D721Med (cell line): ENCODE measurements at places on chromosomes 1 and 21.

- DNase-seq = no peak
Measured at GRCh38 chr1:161936786-161937185, 86.9 kb downstream of the OLFML2B start.

- DNase-seq = no peak
Measured at GRCh38 chr1:183567584-183567983, 22.7 kb downstream of the NCF2 start.

DNA sequence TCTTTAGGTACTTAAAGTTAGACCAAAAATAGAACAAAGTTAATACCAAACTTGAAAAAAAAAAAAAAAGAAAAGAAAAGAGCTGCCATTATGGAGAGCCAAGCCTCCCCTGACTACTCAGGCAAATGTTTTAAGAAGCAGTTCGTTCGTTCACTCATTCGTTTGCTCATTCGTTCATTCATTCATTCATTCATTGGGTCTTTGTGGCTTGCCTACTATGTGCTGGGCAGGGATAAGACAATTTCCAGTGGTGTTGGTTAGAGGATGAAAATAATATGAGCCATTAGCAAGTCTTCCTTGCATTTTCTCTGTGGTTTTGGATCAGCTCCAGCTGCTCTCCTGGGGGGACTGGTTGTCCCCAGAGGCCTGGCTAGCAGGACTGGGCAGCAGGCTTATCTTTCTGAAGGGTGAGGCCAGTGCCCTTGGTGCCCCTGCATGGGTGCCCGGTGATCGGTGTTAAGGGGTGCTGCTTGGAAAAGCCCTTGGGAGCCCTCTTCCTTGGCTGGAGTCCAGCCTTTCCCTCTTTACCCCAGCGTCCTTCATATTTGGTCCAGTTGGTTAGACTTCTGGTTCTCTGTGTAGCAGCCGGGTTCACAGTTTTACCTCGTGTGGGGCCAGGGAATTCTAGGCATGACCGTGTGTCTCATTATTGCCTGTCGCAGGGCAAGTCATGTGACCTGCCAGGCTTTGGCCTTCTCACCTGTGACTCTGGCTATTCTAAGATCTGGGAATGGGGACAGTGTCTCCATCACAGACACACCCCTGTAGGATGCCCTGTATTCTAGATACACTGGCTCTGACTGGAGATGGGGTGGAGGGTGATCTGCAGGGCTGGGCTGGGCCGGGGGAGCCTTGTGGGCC lies 32.8 kb downstream of the LHX4 start:
- DNase-seq = no peak

- no peak for DNase-seq
Measured at GRCh38 chr1:115912116-115912515, 64.2 kb upstream of the SLC22A15 start.

DNA sequence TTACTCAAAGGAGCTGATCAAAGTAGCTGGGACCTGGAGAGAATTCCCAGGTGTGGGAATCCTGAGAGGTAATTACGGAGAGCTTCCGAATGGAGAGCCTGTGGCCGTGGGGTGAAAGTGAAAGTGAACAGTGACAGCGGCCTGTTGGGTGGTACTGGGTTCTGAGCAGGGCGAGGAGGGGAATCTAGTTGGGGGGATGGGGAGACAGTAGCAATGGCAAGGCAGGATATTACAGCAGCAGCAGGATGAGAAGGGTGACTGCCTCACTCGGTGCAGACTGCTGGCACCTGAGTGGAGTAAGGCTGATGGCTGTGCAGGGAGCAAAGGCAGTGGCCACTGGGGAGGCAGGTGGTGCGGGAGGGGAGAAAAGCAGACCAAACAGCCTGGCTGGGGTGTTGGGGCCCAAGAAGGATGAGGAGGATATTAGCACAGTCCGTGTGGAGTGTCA lies 70.3 kb upstream of the PRDX6 start:
- DNase-seq = no peak

DNA sequence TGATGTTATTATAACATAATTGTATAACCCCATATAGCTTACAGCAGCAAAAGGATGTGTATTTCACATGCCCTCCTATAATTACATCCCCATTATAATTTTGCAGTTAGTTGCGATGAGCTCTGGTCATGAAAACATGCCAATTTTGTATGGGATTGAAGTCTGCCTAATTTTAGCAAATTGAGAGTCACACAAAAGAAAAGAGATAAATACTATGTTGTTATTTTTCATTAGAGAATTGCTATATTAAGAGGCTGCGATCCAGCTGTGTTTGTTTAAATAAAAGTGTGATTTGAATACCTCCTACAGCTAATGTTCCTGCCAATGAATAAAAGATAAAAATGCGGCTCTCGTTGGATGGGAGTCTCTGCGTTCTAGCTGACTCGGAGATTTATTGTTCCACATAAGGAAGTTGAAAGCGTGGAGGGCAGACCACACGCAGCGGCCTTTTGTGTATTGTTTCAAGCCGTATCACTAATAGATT lies 461.0 kb upstream of the NFIA start:
- no peak for DNase-seq

- no peak for DNase-seq
Measured at GRCh38 chr1:20366463-20367115, 75.9 kb downstream of the VWA5B1 start.

DNA sequence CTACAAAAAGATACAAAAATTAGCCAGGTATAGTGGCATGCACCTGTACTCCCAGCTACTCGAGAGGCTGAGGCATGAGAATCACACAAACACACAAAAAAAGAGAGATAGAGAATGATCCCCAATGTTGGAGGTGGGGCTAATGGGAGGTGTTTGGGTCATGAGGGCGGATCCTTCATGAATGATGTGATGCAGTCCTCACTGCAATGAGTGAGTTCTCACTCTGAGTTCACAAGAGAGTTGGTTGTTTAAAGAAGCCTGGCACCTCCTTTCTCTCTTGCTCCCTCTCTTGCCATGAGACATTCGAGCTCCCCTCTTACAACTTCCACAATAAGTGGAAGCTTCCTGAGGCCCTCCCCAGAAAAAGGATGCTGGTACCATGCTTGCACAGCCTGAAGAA lies 17.3 kb downstream of the KCNT2 start:
- DNase-seq = no peak

DNA sequence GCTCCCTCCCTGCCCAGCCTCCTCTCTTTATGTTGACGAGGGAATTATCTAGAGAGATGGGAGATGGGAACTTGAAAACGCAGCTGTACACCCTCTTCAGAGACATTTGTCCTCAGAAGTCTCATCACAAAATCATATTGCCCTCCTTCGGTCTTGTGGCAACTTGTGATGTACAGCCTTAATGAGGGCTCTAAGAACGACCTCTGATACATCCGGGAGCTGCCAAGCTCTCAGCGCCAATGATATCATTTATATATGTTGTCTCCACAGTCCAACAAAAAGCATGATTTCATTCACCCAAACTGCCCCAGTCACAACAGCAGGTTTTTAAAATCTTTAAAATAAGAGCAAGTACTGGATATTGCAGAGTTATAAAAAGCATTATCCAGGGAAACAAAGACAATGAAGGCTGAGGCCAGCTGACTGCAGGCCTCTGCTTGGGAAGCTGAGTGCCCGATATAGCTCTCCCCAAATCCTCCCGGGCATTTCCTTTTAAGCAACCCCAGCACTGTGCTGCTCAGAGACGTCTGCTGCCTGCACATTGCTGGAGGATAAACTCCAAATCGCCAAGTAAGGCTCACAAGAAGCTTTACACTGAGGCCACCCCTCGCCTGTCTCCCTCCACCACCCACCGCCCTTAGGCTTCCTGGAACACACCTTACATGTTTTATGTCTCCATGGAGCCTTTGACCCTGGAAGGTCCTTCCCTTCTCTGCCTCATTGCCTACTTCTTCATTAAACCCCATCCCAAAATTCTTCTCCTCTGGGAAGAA lies 236.1 kb downstream of the C1orf94 start:
- DNase-seq = no peak

DNA sequence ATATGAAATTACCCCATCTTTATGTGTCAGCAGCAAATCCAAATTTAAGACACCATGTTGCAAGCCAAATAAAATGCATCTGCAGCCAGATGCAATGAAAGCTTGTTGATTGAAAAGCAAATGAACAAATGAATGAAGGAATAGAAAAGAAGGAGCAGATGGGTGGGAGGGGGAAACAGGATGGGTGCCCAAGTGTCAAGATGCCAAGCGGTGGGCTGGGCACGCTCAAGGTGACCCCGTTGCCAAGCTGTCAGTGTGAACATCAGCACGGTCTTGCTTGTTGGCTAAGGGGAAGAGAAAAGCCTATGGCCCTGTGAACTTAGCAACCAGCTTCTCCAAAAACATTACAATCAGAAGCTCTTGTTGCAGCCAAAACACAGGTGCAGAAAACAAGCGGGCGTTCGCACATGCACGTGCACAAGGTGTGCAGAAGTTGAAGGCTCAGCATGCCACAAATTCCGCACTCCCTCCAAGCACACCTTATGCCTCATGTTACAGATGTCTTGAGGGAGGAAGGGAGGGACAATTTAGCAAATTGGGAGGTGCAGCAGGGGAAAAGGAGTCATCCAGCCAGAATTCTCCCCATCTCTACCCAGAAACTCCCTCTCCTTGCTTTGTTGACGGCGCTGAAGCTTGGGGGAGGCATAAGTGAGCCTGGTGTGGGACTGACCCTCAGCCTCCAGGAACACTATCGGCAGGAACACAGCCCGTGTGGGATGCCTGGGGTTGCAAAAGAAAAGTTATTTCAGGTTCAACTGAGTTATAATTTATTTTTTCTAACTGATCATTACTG lies 62.4 kb downstream of the HIVEP3 start:
- no peak for DNase-seq

- no peak for DNase-seq
Measured at GRCh38 chr1:192817246-192817645, 8.4 kb downstream of the RGS2 start.

GRCh38 chr1:33667386-33668282 lies 195.2 kb downstream of the ZSCAN20 start:
- no peak for DNase-seq

GRCh38 chr21:31570824-31571566 lies 88.5 kb upstream of the SOD1 start:
- no peak for DNase-seq

GRCh38 chr1:197914510-197914909 lies 2.7 kb upstream of the LHX9 start:
- no peak for DNase-seq

DNA sequence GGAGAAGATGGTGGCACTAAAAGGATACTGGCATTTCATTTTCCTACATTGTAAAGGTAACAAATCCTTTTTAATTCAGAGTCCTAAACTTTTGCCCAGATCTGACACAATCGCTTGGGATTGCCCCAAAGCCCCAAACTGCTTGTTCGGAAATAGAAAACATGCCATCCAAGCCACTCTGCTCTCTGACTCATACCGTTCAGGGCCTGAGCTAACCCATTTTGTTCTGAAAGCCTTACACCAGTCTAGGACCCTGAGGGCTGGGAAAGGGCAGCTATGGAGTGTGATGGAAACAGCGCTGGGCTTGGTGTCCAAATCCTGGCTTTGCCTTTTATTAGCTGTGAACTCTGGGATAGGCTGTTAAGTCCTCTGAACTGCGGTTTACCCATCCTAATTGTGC lies 159.4 kb upstream of the UBE2U start:
- no peak for DNase-seq

- DNase-seq = no peak
Measured at GRCh38 chr1:11730429-11730891, 5.5 kb upstream of the AGTRAP start.

DNA sequence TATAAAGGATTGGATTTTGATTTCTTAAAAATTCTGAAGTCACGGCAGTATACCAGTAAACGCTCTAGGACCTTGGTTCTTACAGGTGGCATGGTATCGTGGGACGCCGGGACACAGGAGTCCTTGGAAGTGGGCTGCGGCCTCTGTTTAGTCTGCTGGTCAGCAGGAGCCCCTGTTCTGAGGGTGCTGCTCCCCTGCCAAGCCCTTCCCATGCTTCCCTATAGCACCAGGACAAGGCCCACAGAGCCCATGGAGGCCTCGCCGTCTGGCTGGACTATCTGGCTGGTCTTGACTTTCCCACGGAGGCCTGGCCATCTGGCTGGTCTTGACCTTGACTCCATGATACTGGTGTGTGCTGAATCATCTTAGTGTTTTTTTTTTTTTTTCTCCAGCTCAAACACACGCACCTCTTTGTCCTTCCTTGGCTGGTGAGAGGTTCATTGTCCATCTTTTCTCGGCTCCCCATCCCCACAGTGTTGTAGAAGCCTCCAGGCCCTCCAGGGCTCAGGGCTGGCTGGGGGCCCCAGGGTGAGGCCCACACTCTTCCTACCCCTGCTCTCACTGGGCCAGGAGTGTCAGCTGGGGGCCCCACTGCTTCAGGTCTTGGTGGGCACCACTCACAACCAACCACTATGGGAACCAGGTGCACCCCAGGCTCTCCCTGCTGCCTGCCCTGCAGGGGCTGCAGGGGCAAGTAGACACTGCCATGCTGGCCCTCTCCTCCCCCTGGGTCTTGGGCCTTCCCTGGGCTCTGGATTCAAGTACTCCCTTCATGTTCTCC lies 16.5 kb upstream of the TTC34 start:
- no peak for DNase-seq

DNA sequence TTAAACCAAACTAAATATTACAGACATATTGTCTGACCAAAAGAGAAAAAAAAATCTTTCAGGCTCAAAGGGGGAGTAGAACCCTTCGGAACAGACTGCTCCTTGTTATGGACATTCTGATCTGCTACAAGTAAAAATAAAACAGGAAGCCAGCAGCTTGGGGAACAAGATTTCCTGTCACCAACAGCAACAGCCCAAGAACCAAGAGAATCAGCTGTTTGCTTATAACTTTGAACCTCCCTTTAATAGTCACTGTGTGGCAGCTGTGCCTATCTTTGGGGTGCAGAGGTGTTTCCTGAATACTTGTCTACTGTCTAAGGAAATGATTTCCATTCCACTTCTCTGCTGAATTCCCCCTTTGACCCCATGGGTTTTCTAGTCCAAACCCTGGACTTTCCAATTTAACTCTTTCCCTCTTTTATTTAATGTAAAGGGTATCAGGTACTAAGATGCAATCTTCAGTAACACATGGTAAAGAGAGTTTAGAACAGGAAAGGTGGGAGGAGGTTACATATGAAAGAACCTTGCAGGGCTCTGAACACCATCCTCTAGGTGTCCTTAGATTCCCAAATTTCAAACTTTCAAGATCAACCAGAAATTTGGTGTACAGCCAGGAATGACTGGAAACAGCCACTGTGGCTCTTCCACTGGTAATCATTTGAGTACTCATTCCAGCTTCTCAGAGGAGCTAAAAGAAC lies 38.6 kb downstream of the GPR3 start:
- DNase-seq = no peak

GRCh38 chr1:82534996-82535395 lies 734.3 kb downstream of the ADGRL2 start:
- DNase-seq = no peak

GRCh38 chr1:175400766-175401165 lies 208.2 kb upstream of the KIAA0040 start:
- no peak for DNase-seq

GRCh38 chr21:39020751-39021477 lies 162.3 kb downstream of the PSMG1 start:
- DNase-seq = no peak

DNA sequence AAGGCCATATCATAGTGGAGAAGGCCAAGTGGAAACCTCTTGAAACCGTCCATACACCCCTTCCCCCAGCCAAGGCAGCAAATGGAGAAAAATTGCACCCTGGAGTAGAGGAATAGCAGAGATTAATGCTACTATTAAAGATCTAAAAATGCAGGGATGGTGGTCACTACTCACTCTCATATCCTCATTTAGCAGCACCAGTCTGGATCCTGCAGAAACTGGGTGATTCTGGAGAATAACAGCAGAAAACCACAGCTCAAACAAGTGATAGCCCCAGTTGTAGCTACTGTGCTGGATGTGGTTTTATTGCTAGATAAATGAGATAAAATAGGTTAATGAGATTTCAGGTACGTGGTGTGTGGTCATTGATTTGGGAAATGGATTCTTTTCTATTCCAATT lies 30.3 kb downstream of the S1PR1 start:
- DNase-seq = no peak
